Germinal center (tissue), 1 donor: ENCODE measurements at places on chromosomes 5 and 9.

DNA sequence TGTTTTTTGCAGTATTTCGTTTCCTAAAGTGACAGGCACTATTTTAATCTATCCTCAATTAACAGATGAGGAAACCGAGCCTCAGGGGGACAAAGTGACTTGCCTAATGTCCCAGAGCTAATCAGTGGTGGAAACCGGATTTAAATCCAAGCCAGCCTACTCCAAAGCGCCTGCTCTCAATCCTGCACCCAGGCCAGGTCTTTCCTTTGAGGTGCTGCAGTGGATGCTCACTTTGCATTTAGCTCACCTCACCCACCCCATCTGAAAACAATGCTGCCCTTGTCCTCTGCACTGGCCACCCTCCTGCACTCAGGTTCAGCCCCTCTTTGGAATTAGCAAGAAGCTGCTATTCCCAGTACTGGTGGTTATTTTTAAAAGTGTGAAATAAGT is 16.0 kb downstream of the ANGPTL2 start:
- DNase-seq: no peak

DNA sequence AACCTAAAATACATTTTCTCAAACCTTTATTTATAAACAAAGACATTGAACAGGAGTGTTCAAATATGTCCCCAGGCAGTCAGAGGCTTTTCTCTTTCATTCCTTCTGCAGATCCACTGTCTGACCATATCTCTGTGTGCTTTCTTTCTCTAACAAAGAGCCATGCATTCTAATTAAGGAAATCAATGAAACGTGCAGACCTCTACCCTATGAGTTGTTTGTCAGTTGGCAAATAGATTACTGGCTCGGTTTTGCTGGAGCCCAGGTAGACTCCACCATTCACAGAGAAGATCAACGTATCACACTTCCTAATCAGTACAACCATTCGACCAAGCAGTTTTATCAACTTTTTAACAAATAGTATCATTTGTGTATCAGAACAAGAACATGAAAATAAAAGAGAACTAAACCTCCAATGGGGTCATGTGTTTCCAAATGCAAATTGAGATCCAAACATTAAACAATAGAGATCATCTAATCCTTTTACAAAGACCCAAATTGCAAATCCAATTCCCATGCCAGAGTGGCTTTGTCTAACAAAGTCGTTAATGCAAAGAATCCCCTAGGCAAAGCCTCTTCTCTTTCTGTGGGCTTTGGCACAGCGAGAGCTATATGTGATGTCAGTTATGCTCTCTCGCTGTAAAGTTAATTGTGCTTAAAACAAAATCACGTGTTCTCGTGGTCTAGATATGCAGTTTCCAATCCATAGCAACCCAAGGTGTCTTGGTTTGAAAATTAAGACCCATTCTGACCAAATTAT is 16.8 kb downstream of the KLF4 start:
- DNase-seq: no peak

GRCh38 chr9:14882090-14882489 is 28.1 kb downstream of the FREM1 start:
- DNase-seq: no peak

GRCh38 chr9:31078175-31078574 is 1306.3 kb upstream of the ACO1 start:
- DNase-seq: no peak

GRCh38 chr5:53350368-53350767 is 130.1 kb upstream of the FST start:
- no peak for DNase-seq

DNA sequence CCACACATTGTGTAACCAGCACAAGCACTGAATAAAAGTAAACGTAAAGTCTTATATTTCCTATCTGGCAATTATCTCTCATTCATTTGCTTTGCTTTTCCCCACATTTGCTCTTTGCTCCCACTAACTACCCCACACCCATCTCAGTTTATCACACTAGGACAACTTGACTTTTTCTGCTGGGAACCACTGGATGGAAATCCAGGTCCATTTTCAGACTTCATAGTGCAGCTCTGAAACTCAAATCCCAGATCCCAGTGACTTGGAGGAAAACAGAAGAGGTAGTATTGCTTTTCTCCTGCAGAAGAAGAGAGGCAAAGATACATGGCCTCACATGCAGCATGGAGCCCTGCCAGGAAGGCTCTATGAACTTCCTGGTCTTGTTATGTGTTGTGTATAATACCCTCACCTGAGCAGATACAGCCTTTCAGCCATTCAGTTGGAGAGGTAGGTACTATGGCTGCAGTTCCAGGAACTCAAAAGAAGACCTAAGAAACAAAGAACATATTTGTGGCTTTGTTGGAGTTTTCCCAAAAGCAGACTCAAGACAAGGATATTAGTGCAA is 90.0 kb upstream of the NIPBL start:
- DNase-seq: no peak
